ENCODE measurements at places on chromosomes 12 and 14.

DNA sequence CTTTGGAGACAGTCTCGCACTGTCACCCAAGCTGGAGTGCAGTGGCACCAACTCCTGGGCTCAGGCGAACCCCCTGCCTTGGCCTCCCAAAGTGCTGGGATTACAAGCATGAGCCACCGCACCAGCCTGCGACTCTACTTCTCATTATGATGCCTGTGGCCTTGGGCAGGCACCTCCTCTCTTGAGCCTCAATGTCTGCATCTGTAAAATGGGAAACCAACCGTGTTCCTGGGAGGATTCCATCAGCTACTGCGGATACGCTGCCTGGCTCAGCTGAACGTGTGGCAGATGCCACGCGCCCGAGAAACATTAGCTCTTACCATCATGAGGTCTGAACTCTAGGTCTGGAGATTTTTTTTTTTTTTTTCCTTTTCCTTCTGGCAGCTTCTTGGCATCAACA is 5.8 kb downstream of the TESC start:
- no peak for DNase-seq

GRCh38 chr12:103929046-103929783 is 995 bp upstream of the HSP90B1 start:
- peak; percentile 96 for DNase-seq

DNA sequence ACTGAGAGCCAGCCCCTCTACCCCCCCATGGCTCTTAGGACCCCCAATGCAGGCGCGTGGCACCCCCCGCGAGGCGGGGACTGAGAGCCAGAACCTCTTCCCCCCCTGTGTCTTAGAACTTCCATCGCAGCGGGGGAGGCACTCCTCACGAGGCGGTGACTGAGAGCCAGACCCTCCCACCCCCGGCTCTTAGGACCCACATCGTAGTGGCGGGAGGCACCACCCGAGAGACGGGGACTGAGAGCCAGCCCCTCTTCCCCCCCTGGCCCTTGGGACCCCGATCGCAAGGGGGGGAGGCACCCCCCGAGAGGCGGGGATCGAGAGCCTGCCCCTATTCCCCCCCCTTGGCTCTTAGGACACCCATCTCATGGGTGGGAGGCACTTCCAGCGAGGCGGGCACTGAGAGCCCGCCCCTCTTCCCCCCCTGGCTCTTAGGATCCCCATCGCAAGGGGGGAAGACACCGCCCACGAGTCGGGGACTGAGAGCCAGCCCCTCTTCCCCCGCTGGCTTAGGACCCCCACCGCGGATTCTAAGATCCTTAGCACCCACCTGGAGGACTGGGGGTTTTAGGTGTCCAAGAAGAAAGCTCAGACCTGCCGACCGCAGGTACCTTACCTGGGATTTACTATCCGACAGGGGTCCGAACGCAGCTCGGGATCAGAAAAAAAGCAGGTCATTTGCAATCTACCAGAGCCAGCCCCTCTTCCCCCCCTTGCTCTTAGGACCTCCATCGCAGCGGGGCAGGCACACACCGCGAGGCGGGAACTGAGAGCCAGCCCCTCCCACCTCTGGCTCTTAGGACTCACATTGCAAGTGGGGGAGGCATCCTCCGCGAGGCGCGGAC is 44.9 kb downstream of the DDX11 start:
- peak; percentile 83 for DNase-seq

- DNase-seq = no peak
These were observed 12.6 kb downstream of the SLC25A29 start for GRCh38 chr14:100293497-100294212.

GRCh38 chr14:102486513-102487203 is 22.9 kb downstream of the ANKRD9 start:
- no peak for DNase-seq

DNA sequence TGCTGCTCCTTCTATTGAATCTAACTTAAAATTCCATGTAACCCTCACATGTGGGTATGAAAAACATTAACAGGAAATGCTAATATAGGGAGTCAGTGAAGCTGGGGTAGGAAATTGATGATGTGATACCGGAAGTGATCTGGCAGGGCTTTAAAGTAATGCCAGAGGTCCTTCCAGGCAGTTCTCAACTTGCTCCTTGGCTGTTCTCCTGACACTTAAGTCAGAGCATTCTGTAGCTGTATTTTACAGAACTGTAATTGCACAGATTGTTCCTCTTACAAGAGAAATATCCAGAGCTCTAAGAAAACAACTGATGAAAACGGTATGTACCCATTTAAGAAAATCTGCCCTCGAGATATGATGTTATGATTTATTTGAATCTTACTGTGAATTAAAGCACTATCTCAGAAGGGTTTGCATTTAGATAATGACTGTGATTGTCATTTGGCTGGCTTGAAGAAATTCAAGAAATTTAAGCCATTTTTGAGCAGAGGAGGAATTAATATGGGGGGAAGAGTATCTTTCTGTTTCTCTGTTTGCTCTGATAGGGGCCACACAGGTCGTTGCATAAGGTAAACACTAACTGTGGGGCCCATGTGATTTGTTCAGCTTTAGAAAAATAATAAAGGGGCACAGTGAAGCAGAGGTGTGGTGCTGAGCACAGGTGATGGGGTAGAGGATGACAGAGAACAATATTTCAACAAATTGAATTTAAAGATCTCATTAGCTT is 88.4 kb downstream of the BBS10 start:
- DNase-seq = no peak

- peak; percentile 65 for DNase-seq
These were observed 291.0 kb upstream of the FKBP4 start for GRCh38 chr12:2503762-2504161.

- DNase-seq = no peak
These were observed 60.1 kb downstream of the SUSD6 start for GRCh38 chr14:69671365-69672030.

GRCh38 chr12:92065018-92065499 is 80.6 kb downstream of the BTG1 start:
- DNase-seq = no peak

- DNase-seq = peak; percentile 20
These were observed 96.4 kb upstream of the MON2 start for GRCh38 chr12:62370189-62370588.

DNA sequence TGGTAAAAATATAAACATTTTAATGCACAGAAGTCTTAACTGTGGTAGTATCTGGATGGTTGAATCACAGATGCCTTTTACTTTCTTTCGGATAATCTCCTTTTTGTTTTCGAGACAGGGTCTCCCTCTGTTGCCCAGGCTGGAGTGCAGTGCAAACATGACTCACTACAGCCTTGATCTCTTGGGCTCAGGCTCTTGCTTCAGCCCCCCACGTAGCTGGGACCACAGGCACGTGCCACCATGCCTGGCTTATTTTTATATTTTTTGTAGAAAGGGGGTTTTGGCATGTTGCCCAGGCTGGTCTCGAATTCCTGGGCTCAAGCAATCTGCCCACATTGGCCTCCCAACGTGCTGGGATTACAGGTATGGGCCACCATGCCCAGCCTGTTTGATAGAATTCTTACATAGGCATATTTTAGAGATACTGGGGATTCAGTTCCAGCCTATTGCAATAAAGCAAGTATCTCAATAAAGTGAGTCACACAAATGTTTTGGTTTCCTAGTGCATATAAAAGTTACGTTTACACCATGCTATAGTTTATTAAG is 99.2 kb downstream of the SNAPC1 start:
- DNase-seq = no peak

DNA sequence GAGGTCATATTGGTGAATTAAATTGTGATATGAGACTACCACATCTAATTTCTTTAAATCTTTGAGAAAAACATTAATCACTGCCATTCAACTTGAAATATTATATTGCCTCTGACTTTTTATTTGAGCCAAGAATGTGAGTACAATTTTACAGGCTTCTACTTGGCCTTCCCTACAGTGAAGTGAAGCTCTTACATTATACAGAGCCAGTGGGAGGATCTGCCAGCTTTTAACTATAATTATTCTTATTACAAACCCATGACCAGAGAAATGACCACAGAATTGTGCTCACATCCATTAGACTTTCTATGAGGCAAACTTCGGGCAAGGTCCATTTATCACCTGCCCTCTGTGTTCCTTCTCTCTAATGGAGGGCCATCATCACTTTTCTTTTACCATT is 114.2 kb downstream of the RERGL start:
- no peak for DNase-seq

All from common myeloid progenitor, CD34-positive (primary cell).